ENCODE measurements at places on chromosomes 12 and 14.

DNA sequence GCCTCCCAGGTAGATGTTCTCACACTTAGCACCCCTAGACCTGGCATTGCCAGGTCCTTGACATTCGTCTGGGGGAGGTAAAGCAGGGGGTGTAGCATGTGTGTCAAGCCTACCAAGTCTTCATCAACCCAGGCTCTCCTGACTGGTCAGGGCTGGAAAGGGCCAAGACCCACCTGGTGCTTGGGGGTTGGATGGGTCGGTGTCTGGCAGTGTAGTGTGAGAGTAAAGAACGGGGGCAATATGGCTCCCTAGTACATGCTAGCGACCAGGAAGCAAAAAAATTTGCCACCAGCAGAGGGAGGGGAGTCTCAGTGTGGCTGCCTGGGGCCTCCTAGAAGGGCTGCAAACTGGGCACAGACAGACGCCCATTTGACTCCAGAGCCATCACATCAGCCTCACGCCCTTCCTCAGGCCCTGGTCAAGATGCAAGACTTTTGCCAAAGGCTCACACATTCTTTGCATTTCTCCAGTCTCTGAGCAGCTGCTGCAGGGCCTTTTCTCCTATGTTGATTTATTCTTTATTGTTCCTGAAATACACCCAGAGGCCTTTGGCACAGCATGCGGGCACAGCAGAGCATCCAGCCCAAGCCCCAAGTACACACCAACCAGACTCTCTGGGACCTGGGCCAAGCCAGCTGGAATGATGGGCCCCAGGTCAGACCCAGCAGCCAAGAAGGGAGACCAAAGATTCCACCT is 38.3 kb upstream of the PNMA1 start:
- no peak for DNase-seq

DNA sequence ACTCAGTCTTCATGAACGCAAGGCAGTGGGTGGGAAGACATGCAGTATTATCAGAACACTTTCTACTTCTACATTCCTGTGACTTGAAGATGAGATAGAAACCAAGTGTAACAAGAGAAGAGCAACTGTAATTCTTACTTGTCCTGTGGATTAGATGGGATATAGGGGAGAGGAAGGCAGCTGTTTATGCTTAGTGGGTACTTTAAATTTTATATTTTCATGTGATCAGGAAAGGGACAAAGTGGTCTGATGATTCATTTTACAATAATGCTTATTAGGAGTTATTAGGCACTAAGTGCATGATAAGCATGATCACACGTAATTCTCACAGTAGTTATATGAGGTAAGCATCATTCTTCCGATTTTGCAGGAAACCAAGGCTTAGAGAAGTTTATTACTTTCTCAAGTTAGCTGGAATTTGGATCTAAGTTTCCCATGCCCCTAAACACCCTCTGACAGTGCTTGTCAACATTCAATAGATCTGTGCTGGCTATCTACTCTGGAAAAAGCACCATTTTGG is 52.7 kb downstream of the PTGER2 start:
- DNase-seq: no peak

GRCh38 chr14:33679025-33679424 is 271.8 kb downstream of the EGLN3 start:
- DNase-seq: no peak

DNA sequence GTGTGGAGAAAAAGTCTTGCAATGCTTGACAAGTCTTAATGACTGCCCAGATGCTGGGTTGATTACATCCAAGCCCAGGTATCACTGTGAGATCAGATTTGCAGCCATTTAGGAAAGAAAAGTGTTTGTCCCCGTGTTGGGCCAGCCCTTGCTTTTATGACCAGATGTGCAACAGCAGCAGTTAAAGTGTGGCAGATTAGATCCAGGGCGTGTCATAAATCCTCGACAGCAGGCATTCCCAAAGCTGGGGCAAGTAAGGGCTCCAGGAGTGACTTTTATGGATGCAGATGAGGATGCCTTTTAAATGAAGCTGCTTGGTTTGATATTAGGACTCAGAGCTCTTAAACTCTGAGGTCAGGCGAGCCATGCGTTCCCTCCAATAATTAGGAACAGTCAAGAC is 1.7 kb downstream of the SMOC1 start:
- DNase-seq: no peak

- DNase-seq: no peak
Observed at GRCh38 chr14:24426912-24427536, 2.4 kb downstream of the CBLN3 start.
